A549 treated with AZD2906 at 1 μM for 4 hours (cell line): ENCODE measurements at places on chromosomes 5 and 9. TPM values are rescaled to one million over a fixed set of nuclear protein-coding genes. Genes with fewer than 3 reads are reported as not detected.

FIBCD1 gene
- total RNA-seq, result 14.3 to 27.2 TPM (median 25.1 TPM) in 5 replicates

PCDHB14 gene
- total RNA-seq, result 0.03 to 0.09 TPM (median 0.06 TPM) in 5 replicates

LRRC70 gene
- 0.11 to 0.31 TPM (median 0.13 TPM) in 5 replicates for total RNA-seq

ADAMTS6 gene
- total RNA-seq, result 0.03 to 0.08 TPM (median 0.06 TPM) in 4 of 5 replicates, not detected in the other

ACOT12 gene
- total RNA-seq, result 0.10 TPM in 1 of 5 replicates, not detected in the others

UNC5A gene
- 0.55 to 0.90 TPM (median 0.84 TPM) in 5 replicates for total RNA-seq

ZNG1A gene
- 24.2 to 25.9 TPM (median 24.6 TPM) in 5 replicates for total RNA-seq
